ENCODE measurements at places on chromosomes 5 and 9.

- DNase-seq, result no peak
Measured at GRCh38 chr9:83472221-83472665, 66.0 kb downstream of the FRMD3 start.

- no peak for DNase-seq
Measured at GRCh38 chr5:100615362-100615761, 80.2 kb downstream of the FAM174A start.

DNA sequence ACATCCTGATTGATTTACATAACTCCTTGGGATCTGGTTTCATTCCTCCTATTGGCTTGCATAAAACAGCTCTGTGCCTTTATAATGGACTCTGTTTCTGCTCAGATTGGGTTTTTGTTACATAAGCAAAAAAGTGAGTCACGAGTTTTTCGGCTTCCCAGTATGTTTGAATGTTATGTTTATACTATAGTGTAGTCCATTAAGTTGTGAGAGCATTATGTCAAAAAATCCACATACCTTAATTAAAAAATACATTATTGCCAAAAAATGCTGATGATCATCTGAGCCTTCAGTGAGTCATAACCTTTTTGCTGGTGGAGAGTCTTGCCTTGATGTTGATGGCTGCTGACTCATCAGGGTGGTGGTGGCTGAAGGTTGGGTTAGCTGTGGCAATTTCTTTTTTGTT, 144.6 kb downstream of the CCDC171 start:
- DNase-seq, result peak; percentile 72

DNA sequence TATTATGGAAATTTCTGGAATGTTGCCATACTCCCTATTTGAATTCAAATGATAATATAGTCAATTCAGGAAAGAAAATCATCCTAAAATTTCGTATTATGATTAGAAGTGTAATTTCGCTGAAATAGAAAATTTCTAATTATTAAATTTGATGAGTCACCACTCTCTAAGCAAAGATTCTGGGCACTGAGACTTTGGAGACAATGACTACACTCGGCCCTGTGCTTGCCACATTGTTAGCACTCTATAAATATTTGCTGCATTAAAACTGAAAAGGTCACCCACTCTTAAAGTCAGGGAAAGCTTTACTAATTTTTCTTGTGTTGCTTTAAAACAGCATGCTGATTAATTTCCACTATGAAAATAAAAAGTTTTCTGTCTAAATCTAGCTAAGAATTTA, 240.3 kb downstream of the TLE4 start:
- no peak for DNase-seq

- no peak for DNase-seq
Measured at GRCh38 chr5:39076757-39077728, 2.8 kb upstream of the RICTOR start.

GRCh38 chr5:136374003-136374402, 8.7 kb upstream of the TRPC7 start:
- DNase-seq, result no peak

GRCh38 chr9:121569266-121569648, 69.6 kb upstream of the GGTA1 start:
- DNase-seq, result no peak

- no peak for DNase-seq
Measured at GRCh38 chr5:95238560-95239325, 46.2 kb downstream of the MCTP1 start.

DNA sequence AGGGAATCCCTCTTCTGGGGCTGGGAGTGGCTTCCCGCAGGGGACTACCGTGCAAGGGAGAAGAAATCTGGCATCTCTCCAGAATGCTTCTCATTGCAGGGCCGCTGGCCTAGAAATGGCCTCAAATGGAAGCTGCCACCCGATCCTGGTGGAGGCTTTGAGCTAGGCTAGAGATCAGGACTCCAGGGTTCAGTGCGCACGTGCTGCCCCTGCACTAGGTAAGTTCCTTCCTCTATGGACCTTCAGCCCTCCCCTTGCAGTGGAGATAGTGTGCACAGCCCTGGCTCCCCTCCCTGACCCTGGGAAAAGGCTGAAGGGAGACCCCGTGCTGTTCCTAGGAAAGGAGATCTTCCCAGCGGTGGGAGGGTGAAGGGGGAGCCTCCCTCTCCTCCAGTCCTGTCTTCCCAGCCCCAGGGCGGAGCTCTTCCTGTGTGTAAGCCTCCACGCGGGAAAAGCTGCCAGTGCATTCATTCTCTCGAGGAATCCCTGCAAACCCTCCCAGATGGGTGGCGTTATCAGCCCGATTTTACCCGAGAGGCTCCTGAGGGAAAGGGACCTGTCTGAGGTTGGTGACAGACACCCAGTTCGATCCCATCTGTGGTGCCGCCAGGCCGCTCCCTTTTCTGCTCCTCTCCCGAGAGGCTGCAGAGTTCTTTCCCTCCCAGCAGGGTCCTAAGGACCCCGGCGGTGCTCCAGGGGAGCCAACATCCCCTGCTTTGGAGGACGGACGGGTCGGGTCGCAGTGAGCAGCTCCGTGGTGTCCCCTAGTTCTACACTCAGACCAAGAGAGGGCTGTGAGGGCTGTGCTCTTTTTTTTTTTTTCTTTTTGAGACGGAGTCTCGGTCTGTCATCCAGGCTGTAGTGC, 1.4 kb upstream of the CERCAM start:
- DNase-seq, result no peak

DNA sequence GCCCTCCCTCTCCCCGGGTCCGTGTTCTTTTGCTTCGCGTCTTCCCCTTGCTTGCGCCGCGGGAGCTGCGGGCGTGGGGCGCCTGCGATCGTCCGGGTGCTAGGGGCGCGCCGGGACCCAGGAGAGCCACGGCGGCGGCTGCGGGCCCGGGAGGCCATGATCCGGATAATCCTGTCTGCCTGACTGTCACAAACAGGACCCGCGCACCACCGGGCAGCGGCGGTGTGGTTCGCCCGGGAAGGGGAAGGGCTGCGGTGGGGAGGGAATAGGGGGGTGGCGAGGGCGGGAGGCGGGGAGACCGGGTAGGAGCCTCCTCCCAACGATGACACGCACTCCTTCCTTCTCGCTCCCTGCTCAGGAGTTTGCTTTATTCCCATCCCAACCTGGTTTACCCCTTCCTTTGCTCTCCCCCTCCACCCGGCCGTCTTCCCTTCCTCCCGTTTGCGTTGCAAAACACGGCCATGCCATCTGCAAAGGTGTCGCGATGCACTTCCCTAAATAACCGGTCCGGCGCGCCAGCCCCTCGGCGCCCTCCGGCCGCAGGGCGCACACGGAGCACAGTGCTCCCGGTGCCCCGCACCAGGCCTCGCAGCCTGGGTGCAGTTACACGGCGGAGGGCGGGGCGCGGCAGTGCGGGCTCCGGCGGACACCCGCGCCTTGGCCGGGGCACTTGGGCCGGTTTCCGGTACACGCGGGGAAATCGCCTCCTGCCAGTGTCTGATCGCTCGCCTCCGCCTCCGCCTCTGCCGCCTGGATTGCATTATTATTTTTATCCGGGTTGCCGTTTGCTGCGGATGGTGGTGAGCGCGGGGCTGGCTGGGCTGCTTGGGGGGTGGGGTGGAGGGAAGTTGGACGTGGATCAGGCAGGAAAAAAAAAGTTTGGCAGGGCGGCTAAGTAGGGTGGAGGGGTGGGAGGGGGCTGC, 1.5 kb downstream of the SMARCA2 start:
- DNase-seq, result peak; percentile 52

- no peak for DNase-seq
Measured at GRCh38 chr5:144464306-144464705, 293.6 kb downstream of the KCTD16 start.
